ENCODE measurements at places on chromosomes 4 and X.
A peak's percentile ranks its signal among the peaks of the same experiment; 100 is the strongest.

DNA sequence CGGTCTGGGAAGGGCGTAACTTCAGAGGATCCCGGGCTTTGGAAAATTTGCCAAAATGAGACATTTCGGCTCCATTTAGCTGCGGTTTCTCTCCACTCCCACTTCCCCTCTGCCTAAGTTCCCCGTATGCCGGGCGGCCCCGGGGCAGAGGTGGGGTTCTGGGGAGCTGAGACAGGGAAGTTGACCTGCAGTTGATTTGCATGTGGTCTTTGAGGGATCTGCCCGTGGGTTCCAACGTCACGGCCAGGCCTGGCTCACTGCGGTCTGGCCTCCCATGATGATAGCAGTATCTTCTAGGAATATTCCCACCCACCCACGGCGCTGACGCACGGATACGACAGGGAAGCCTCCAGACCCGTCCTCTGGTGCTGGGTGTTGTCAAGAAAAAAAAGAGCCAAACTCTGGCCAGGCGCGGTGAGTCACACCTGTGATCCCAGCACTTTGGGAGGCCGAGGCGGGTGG is 27.3 kb upstream of the CRLF2 start:
- DNase-seq = no peak

- no peak for DNase-seq
Observed at GRCh38 chr4:7610022-7610670, 175.4 kb upstream of the PSAPL1 start.

DNA sequence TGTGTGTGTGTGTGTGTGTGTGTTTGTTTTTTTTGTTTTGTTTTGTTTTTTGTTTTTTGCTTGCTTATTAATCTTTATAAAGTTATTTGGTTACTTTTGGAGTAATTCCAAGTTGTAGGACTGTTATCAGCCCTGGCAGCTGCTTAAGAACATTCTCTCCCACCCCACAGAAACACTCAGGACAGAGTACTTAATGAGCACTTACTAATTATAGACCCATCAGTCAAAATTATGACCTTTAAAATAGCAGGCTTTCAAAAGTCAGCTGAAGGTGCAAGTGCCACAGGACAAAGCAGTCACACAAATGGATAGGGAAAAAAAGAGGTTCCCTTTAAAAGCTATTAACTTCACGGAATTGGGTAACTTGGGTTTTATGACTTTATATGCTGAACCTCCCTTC is 69.0 kb downstream of the BEND2 start:
- DNase-seq = peak; percentile 14

GRCh38 chr4:184250795-184251669 is 33.4 kb upstream of the ENPP6 start:
- peak; percentile 11 for DNase-seq

GRCh38 chr4:150235808-150236271 is 157.6 kb downstream of the DCLK2 start:
- DNase-seq = no peak

DNA sequence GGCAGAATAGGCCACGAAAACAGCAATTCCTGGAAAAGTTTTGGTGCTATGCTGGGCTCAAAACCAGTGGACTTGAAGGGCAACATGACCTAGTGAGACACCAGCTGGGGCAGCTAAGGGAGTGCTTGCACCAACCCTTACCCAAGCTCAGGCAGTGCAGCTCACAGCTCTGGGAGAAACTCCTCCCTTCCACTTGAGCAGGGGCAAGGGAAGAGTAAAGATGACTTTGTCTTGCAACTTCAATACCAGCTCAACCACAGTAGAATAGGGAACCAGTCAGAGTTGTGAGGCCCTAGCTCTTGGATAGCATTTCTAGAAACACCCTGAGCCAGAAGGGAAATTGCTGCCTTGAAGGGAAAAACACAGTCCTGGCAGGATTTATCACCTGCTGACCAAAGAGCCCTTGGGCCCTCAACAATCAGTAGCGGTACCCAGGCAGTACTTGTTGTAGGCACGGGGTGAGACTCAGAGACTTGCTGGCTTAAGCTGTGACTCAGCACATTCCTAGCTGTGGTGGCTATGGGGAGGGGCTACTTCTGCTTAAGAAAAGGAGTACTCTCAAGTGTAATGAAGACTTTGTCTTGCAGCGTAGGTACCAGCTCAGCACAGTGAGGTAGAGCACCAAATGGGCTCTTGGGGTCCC is 19.7 kb upstream of the ABCG2 start:
- DNase-seq = no peak

- DNase-seq = no peak
Observed at GRCh38 chr4:78343682-78344081, 207.9 kb upstream of the ANXA3 start.

GRCh38 chr4:3241898-3242524 is 6.9 kb upstream of the MSANTD1 start:
- DNase-seq = no peak

DNA sequence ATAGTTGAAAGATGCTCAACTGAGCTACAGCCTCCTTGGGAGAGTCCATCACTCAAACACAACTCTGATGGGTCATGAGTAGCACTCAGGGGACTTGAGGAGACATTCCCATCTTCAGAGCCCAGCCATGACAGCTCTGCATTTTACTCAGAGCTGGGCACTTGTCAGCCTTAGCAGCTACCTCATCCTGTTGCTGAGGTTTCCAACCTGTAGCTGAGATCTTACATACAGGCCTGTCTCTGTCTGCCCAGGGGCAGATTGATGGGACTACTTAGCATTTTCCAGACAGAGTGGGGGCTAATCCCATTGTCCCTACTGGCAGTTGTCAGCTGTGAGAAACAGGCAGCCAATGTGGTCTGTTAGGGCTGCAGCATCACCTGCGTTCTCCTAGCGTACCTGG is 3.5 kb downstream of the FHDC1 start:
- DNase-seq = no peak

DNA sequence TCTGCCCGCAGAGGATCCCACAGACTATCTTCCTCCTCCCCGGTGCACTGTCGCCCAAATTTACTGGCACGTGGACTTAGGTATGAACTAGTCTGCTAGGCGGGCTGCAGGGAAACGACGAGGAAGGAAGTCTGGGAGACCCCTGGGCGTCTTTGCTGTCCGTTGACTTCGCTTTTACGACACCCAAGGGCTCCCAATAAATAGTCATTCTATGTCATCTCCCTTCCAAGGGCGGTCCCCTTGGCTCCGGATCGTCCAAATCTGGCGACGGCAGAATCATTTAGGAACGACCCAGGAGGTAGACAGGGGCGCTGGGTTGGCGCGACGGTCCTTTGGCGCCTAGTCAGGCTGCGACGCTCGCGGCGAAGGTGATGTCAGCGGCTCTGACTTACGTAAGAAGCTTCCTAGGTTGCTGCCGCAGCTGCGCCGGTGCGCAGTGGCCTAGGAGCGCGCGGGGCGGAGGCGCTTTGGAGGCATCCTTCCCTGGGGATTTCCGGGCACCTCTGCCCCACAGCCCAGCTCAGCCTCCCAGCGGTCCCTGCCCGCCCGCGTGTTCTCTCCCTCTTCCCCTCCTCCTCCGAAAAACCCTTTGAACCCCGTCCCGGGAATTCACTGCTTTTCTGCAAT is 2.2 kb downstream of the NHS start:
- peak; percentile 35 for DNase-seq

DNA sequence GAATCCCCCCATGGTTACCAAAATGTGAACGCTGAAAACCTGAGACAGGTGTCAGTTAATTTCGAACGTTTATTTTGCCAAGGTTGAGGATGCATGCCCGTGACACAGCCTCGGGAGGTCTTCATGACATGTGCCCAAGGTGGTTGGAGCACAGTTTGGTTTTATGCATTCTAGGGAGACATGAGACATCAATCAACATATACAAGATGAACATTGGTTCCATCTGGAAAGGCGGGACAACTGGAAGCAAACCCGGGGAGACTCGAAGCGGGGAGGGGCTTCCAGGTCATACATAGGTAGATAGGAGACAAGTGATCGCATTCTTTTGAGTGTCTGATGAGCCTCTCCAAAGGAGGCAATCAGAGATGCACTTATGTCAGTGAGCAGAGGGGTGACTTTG is 11.0 kb upstream of the SH3BP2 start:
- no peak for DNase-seq

DNA sequence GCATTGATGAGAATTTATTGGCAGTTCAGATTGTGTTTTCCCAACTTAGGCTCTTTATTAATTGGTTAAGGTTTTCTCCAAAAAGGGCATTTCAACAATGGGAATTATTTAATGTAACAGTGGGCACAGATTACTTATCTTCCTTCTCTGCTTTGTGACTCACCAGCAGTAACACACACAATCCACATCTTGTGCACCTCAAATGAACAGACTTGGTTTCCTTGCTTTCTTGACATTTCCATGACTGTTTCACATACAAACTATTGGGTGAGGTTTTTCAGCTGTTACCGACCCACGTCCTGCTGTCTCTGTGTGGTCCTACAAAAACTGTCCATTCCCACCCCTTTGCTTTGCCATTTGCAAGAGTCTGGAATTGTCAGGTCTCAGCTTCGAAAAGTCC is 38.1 kb downstream of the CCNI start:
- DNase-seq = no peak

GRCh38 chr4:7187168-7187535 is 5.2 kb upstream of the SORCS2 start:
- no peak for DNase-seq

DNA sequence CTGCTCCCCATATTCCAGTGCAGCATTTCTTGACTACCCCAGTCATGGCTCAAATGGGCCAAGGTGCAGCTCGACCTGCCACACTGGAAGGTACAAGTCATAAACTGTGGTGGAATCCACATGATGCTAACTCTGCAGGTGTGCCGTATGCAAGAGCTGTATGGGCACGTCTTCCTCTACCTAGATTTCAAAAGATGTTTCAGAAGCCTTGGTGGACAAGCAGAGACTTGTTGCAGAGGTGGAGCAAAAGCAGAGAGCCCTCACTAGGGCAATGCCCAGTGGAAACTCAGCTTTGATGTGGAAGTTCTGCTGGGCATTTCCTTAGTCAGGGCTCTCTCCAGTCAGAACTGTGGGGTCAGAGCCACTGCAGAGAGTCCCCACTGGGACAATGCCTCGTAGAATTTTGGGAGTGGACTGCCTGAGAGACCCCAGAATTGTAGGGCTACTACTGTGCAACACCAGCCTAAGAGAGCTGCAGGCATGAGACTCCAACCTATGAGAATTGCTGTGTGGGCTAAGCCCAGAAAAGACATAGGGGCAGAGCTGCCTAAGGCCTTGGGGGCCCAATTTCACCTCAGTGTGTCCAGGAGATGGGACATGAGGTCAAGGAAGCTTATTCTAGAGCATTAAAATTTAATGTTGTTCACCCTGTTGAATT is 65.7 kb downstream of the BEX3 start:
- no peak for DNase-seq

GRCh38 chrX:23286731-23287130 is 47.9 kb upstream of the PTCHD1 start:
- DNase-seq = no peak

DNA sequence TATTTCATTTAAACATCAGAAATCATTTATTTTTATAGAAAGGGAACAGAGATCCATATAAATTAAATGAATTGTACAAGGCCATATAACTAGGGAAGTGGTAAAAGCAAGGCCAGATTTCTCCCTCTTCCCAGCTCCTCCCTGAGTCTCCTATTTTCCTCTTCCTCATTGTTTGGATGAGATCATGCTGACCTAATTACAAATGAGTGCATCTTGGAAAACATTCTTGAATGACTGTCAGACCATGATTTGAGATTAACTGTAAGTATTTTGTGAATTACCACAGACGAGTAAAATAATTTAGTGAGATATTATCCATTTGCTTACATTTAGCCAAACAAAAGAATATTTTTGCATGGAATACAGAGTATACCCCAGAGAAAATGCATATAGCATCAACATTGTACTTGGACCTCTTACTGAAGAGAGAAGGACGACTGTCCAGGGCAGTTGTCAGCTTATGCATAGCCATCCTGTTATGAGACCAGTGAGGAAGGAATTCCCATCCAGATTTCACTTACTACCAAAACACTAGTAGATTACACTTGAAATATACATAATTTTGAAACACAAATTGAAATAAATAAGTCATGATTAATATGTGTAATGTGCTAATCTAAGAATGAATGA is 47.3 kb downstream of the SLAIN2 start:
- no peak for DNase-seq

GRCh38 chr4:22483551-22483981 is 32.3 kb downstream of the ADGRA3 start:
- DNase-seq = no peak

DNA sequence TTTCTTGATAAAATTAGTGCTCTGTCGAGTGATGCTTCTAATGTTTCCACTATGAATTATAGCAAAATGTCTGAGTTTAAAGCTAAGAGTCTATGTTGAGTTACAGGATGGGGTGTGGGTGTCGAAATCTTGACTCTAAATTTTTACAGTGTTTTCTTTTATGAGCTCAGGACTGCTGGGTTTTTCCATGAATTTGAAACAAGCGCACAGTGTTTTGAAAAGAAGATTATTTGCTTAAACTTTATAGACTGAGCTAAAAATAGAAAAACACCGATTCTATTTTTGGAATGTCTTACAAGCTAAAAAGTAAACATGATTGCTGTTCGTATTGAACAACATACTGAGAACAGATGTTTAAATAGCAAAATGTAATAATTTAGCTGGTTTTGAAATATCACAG is 7.5 kb downstream of the PTTG2 start:
- DNase-seq = no peak

DNA sequence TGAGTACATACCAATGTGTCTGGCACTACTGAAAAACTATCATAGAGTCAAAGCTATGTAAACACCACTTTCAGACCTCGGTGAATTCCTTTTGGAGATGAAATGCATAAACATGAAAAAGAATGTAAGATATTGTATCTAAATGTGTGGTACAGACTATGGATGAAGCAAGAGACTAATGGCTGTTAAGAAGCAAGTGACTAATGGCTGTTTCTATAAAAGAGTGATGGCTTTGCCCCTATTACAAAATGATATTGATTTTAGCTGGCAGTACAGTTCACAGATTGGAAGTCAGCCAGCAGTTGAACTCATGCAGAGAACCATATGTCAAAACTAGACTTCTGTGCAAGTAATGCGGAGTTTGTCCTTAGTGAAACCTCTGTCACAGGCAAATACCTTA is 359.3 kb downstream of the GRXCR1 start:
- DNase-seq = peak; percentile 6

DNA sequence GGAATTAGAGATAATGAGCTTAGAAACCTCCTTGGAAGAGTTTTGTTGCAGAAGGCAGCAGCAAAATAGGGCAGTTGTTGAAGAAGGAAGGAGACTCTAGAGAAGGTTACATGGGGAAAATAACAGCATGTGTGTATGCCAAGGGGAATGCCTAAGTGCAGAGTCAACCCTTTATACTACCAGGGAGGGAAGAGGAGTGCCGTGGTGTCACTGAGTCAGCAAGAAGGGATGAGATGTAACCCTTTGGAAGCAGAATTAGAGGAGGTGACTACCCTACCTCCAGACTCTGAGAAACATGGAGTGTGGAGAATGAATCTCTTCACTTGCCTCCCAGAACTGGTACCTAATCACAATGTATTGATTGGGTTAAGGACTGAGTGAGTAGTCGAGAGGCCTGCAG is 6.7 kb upstream of the GABRE start:
- no peak for DNase-seq

- DNase-seq = no peak
Observed at GRCh38 chr4:16508968-16509367, 282.7 kb upstream of the TAPT1 start.

All from NCI-H774 (cell line).